Fibroblast of skin of abdomen (primary cell): ENCODE measurements at places on chromosomes 5 and 9.

GRCh38 chr5:146644831-146645230, 128.8 kb upstream of the GPR151 start:
- DNase-seq = no peak

DNA sequence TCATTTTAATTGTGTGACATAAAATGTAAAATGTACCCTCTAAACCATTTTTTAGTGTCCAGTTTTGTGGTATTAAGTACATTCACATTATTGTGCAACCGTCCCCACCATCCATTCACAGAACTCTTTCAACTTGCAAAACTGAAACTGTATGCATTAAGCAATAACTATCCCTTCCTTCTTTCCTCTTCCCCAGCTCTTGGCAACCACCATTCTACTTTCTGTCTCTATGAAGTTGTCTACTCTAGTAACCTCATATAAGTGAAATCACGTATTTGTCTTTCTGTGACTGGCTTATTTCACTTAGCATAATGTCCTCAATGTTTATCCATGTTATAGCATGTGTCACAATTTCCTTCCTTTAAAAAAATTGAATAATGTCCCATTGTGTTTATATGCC, 142.4 kb downstream of the C9orf152 start:
- DNase-seq = no peak

DNA sequence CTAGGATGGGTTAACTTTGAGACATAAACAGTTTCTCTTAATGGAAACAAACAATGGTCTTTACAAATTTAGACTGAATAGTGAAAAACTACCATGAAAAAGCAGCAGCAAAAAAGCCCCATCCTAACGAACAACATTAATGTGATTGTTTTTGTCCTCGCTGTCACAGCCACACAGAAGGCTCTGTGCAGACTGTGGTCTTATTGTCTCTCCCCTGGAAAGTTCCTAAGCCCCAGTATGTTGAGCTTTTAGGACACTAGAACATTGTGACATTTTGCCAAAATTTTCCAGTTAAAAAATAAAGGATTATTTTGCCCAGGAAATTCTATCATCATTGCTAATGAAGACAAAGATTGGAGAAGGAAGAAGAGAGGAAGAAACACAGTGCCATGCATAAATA, 12.6 kb upstream of the SOWAHA start:
- DNase-seq = no peak

GRCh38 chr5:95619514-95620029, 315 bp upstream of the GPR150 start:
- DNase-seq = no peak

GRCh38 chr9:98573749-98574278, 134.9 kb downstream of the GABBR2 start:
- DNase-seq = no peak
